Stimulated activated CD4-positive, alpha-beta T cell treated with anti-CD3 and anti-CD28 coated beads, Interleukin-4, amount 100 ng/mL, for 24 hours (primary cell): ENCODE measurements at places on chromosomes 16 and 17.

- DNase-seq, result no peak
Observed at GRCh38 chr17:33447090-33447489, 154.0 kb upstream of the ASIC2 start.

GRCh38 chr17:74089380-74089779 lies 114.1 kb upstream of the RPL38 start:
- DNase-seq, result no peak

DNA sequence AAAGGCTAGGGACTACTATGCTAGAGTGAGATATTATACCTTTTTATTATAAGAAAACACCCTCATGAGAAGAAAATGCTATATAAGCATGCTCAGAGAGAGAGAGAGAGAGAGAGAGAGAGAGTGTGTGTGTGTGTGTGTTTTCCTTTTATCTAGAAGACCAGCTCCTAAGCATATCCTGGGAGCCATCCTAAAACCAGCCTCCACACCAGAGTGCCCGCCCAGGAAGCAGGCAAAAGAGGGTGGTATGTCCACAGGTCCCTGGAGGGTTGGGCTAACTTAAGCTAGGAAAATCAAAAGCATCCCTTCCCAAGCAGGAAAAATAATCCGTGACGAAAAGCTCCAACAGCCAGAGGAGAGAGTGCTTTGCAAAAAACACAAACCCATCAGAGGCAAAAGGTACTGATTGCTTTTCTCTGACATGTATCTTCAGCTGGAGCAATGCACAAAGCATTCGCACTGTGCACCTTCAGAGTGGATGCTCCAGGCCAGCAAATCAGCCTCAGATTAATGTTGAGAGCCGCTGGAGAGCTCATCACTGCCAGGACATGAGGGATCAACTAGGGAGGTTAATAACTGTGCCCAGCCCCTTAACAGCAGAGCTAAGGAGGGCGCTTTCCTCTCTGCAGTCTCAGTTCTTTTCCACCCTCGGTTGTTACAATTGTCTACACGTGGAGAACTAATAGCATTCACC lies 125.1 kb downstream of the SLC39A11 start:
- no peak for DNase-seq

GRCh38 chr17:1325766-1326165 lies 46.3 kb downstream of the TRARG1 start:
- DNase-seq, result no peak

DNA sequence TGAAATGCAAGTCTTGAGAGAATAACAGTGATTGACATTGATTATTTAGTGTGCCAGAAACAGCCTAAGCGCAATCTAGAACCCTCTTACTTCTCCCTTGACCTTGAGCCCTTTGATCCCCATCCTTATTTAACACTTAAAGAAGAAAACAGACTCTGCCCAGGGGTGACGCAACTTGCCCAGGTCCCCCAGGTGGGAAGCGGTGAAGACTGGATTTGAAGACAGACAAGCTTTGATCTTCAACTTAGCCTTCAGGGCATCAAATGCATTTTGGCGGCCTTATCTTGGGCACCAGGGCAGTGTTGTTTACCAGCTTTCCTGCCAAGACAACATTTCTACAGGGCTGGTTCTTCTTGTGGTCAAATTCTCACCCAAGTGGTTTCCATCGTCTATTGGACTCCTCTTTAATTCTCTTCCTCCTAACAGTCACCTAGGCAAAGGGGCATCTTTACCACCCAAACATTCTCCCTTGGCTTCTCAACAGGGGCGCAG lies 8.9 kb upstream of the CIITA start:
- no peak for DNase-seq
